ENCODE measurements at places on chromosomes 2 and 18.

GRCh38 chr2:128841803-128842202 lies 523.1 kb upstream of the HS6ST1 start:
- H3K27ac ChIP-seq, result no peak overlapping the region
- no peak overlapping the region for H3K4me3 ChIP-seq
- no peak for DNase-seq
- no peaks in the 10 kb centered on the region for H3K4me1 ChIP-seq

GRCh38 chr2:34849827-34850226 lies 1250.7 kb upstream of the FAM98A start:
- no peaks in the 10 kb centered on the region for H3K27me3 ChIP-seq
- DNase-seq, result no peak
- no peaks in the 10 kb centered on the region for H3K36me3 ChIP-seq
- peaks cover 7% of the 10 kb centered on the region for H3K4me1 ChIP-seq
- no peak overlapping the region for H3K27ac ChIP-seq
- H3K4me3 ChIP-seq, result no peak overlapping the region

DNA sequence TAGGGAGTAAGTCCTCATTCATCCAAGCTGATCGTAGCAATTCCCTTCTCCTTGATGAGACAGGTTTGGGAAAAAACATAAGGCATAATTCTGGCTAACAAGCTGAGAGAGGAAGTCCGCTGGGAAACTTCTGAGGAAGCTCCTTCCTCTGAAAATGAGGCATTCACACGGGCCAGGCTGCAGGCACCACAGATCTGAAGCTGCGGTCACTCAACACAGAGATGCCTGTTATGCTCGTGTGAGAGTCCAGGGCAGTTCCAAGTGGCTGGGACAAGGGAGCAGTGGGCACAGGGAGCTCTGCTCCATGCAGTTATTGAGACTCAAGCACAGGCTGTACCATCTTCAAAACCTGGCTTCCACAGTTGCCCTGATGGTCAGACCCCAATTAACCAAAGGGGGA lies 200.9 kb upstream of the ID2 start:
- H3K4me1 ChIP-seq, result peaks cover 23% of the 10 kb centered on the region
- no peak overlapping the region for H3K27ac ChIP-seq
- H3K4me3 ChIP-seq, result no peak overlapping the region
- no peaks in the 10 kb centered on the region for H3K36me3 ChIP-seq
- H3K27me3 ChIP-seq, result peaks cover 11% of the 10 kb centered on the region

GRCh38 chr2:65714866-65715265 lies 282.5 kb upstream of the SPRED2 start:
- no peak overlapping the region for H3K27ac ChIP-seq
- no peak for DNase-seq
- H3K36me3 ChIP-seq, result no peaks in the 10 kb centered on the region
- H3K27me3 ChIP-seq, result peaks cover 8% of the 10 kb centered on the region

DNA sequence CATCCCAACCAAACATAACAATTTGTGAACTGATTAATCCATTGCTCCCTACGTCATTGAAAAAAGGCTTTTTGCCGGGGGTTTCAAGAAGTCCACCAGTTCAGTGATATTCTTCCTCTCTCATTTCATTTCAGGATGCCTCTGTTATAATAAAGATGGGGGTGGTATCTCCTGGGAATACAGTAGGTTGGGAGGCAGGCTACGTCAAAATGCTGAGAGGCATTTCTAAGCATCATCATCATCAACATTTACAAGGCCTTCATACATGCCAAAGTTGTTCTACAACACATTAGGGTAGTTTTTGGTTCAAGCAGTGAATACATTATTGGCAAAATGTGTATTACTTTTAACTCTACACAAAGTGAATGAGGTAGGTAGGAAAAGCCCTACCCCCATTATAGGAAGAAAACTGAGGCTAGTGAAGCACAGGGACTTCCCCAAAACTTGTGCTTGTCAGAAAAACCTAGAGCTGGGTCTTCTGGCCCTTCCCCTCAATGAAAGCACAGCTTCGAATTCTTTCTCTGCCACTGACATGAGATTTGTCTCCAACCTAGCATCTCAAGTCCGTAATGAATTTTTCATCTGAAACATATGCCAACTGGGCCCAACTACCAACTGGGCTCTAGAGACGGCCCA lies 11.3 kb downstream of the OSR1 start:
- DNase-seq, result no peak
- H3K27ac ChIP-seq, result peak overlapping the region; percentile 99
- H3K36me3 ChIP-seq, result peaks cover 7% of the 10 kb centered on the region
- H3K4me1 ChIP-seq, result peaks cover 12% of the 10 kb centered on the region
- H3K27me3 ChIP-seq, result peaks cover 19% of the 10 kb centered on the region

DNA sequence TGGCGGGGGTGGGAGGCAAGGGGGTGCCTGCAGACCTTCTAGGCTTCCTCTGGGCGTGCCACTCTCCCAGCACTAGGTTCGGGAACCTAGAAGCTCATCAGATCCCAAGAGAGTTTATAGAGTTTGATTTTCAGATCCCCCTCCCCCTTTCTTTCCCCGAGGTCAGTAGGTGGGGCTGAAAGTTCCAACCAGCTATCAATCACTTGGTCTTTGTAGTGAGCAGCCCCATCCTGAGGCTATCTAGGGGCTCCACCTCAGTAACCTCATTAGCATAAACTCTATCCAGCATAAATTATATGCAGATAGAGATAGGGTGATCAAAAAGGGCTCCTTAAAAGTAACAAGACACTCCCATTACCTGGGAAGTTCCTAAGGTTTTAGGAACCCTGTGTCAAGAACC lies 32.8 kb downstream of the ERLEC1 start:
- no peak for DNase-seq
- no peak overlapping the region for H3K4me3 ChIP-seq
- no peak overlapping the region for H3K27ac ChIP-seq
- no peaks in the 10 kb centered on the region for H3K4me1 ChIP-seq

DNA sequence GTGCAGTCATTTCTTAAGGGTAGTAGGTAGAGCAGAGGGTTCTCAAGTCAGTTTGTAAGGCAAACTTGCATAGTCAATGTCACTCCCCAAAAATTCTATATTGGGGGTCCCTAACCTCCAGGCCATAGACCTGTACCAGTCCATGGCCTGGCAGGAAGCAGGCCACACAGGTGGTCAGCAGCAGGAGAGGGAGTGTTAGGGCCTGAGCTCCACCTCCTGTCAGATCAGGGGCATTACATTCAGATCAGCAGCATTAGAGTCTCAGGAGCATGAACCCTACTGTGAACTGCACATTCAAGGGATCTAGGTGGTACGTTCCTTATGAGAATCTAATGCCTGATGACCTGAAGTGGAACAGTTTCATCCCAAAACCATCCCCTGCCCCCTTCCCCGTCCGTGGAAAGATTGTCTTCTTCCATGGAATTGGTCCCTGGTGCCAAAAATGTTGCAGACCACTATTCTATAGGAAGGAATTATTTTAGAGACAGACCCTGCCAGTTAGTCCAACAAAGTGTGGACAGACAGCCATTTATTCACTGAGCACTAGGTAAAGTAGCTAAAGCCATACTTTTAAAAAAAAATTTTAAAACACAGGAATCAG lies 6.7 kb downstream of the COA5 start:
- H3K36me3 ChIP-seq, result peaks cover 19% of the 10 kb centered on the region
- H3K27ac ChIP-seq, result no peak overlapping the region
- no peak for DNase-seq
- H3K4me3 ChIP-seq, result no peak overlapping the region
- no peaks in the 10 kb centered on the region for H3K27me3 ChIP-seq

GRCh38 chr2:148781544-148781943 lies 93.5 kb upstream of the KIF5C start:
- H3K27ac ChIP-seq, result no peak overlapping the region
- no peak for DNase-seq
- H3K36me3 ChIP-seq, result peaks cover 26% of the 10 kb centered on the region
- no peaks in the 10 kb centered on the region for H3K27me3 ChIP-seq

- H3K36me3 ChIP-seq, result no peaks in the 10 kb centered on the region
- H3K27me3 ChIP-seq, result peaks cover 9% of the 10 kb centered on the region
- H3K4me3 ChIP-seq, result no peak overlapping the region
Measured at GRCh38 chr2:148542614-148543013, 101.9 kb upstream of the EPC2 start.

- no peaks in the 10 kb centered on the region for H3K36me3 ChIP-seq
- no peak overlapping the region for H3K27ac ChIP-seq
- no peak overlapping the region for H3K4me3 ChIP-seq
- H3K27me3 ChIP-seq, result peaks cover 15% of the 10 kb centered on the region
Measured at GRCh38 chr2:7860693-7861092, 821.2 kb upstream of the ID2 start.

- peaks cover 3% of the 10 kb centered on the region for H3K4me1 ChIP-seq
- no peak for DNase-seq
- H3K36me3 ChIP-seq, result no peaks in the 10 kb centered on the region
- no peak overlapping the region for H3K27ac ChIP-seq
- H3K4me3 ChIP-seq, result no peak overlapping the region
Measured at GRCh38 chr2:68487773-68488355, 20.5 kb downstream of the APLF start.

- DNase-seq, result no peak
- no peak overlapping the region for H3K4me3 ChIP-seq
- peaks cover 14% of the 10 kb centered on the region for H3K36me3 ChIP-seq
- H3K4me1 ChIP-seq, result peaks cover 23% of the 10 kb centered on the region
- no peaks in the 10 kb centered on the region for H3K27me3 ChIP-seq
Measured at GRCh38 chr18:76476665-76477561, 18.1 kb downstream of the ZNF516 start.

- H3K36me3 ChIP-seq, result no peaks in the 10 kb centered on the region
- H3K4me3 ChIP-seq, result no peak overlapping the region
- H3K27ac ChIP-seq, result no peak overlapping the region
- DNase-seq, result no peak
- peaks cover 4% of the 10 kb centered on the region for H3K4me1 ChIP-seq
Measured at GRCh38 chr18:24878289-24878688, 417.9 kb downstream of the HRH4 start.

- H3K27ac ChIP-seq, result no peak overlapping the region
- no peak for DNase-seq
Measured at GRCh38 chr2:48126162-48126561, 219.9 kb upstream of the FBXO11 start.

DNA sequence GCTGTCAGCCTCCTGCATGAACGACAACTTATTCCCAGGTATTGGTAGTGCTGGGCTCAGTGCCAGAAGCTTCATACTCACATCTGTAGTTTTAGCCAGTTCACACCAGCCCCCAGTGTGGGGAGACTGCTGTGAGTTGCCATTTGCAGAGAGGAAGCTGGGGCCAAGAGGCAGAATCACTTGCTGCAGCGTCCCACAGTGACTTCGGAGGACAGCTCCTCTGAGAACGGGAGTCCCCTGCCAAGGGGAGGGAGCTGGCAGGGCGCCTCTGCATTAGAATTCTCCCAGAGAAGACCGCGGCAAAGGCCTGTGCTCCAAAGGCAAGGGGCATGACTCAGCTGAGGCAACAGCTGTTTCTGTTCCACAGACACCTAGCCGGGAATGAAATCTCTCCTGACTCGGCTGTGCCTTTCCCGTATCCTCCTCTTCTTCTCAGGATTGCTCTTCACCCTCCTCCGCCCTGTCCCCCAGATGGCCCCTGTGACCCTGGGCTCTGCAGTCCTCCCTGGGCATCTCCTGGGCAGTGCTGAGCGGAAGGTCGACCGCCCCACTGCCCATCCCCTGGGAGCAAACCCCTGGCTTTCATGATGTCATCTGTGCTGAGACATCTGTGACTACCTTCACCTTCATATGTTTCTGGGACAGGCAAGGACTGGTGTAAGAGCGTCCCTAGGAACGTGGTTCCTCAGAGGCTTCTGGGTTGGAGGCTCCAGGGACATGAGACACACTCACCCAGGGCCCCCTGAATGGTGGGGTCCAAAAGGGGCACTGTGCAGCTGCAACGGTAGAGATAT lies 18.0 kb downstream of the MAL start:
- H3K4me3 ChIP-seq, result no peak overlapping the region
- H3K27ac ChIP-seq, result no peak overlapping the region
- H3K36me3 ChIP-seq, result no peaks in the 10 kb centered on the region
- no peak for DNase-seq

- peaks cover 17% of the 10 kb centered on the region for H3K4me1 ChIP-seq
- no peak for DNase-seq
- H3K4me3 ChIP-seq, result no peak overlapping the region
- no peaks in the 10 kb centered on the region for H3K36me3 ChIP-seq
Measured at GRCh38 chr2:242075168-242075567, 205.6 kb downstream of the RTP5 start.

GRCh38 chr2:191349990-191350389 lies 104.8 kb downstream of the MYO1B start:
- no peak overlapping the region for H3K27ac ChIP-seq
- no peak for DNase-seq
- peaks cover 2% of the 10 kb centered on the region for H3K4me1 ChIP-seq
- H3K36me3 ChIP-seq, result peaks cover 31% of the 10 kb centered on the region

DNA sequence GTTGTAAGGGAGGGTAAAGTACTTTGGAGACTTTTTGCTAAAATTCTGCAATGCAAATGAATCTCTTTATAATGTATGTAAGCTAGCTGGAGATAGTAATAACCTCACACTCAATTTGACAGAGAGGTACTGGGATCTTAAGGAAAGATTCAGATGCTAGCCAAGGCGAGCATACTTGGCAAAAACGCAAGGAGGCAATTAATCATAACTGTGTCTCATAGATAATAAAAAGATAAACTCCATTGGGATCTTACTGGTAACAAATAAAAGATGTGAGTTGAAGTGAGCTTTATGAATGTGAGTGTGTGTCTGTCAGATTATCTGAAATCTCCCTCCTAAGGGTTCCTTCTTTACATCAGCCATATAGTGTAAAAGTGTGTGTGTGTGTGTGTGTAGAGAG lies 533.0 kb downstream of the TMX3 start:
- H3K27me3 ChIP-seq, result no peaks in the 10 kb centered on the region
- no peak overlapping the region for H3K27ac ChIP-seq
- no peak for DNase-seq
- peaks cover 19% of the 10 kb centered on the region for H3K4me1 ChIP-seq
- no peaks in the 10 kb centered on the region for H3K36me3 ChIP-seq

DNA sequence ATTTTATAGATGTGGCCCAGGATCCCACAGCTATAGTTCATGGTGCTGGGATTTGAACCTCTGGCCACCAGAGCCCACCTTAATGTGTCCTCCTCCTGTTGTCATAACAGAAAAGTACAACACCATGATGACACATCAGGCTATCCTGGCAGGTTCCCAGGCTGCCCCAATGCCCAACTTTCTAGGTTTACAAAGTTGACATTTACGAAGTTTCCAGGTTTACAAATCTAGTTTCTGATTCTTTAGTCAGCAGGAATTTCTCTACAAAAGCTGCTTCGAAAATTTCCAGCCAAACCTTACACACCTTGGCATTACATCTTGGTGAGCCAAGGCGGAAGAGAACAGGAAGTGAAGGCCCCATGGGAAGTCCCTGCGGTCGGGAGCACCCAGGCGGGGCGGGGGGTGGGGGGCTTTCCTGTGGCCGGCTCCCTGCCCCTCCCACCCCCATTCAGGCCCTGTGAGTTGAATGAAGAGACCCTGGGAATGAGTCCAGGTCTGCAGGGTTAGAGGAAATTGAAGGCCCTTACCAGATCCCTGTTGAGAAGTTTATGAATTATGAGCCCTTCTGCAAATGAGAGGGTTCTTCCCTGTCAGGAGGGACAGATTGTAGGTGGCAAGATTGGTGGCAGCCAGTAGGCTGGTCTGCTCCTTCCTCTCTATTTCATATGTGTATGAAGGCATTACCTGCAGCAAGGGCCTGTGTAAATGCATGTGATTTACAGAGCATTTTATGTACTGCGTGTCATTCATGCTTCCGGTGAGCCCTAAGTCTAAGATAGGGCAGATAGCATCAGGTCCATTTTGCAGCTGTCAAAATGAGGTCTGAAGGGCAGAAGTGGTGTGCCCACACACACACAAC lies 11.1 kb upstream of the IL1RN start:
- no peak overlapping the region for H3K4me3 ChIP-seq
- H3K27ac ChIP-seq, result no peak overlapping the region
- no peak for DNase-seq
- no peaks in the 10 kb centered on the region for H3K36me3 ChIP-seq
- H3K4me1 ChIP-seq, result no peaks in the 10 kb centered on the region
- H3K27me3 ChIP-seq, result peaks cover 16% of the 10 kb centered on the region

- H3K4me1 ChIP-seq, result peaks cover 22% of the 10 kb centered on the region
- no peak overlapping the region for H3K27ac ChIP-seq
- no peak overlapping the region for H3K4me3 ChIP-seq
- H3K27me3 ChIP-seq, result no peaks in the 10 kb centered on the region
- no peak for DNase-seq
Measured at GRCh38 chr18:55529581-55529980, 58.4 kb downstream of the TCF4 start.
